ENCODE measurements at places on chromosomes 2 and 18.
A peak's percentile ranks its signal among the peaks of the same experiment; 100 is the strongest.

- no peak for DNase-seq
Observed at GRCh38 chr18:13451661-13452387, 233.3 kb downstream of the LDLRAD4 start.

- DNase-seq = peak; percentile 44
Observed at GRCh38 chr2:239322416-239323086, 78.3 kb downstream of the HDAC4 start.

GRCh38 chr2:222582928-222583327 lies 73.0 kb downstream of the FARSB start:
- no peak for DNase-seq

DNA sequence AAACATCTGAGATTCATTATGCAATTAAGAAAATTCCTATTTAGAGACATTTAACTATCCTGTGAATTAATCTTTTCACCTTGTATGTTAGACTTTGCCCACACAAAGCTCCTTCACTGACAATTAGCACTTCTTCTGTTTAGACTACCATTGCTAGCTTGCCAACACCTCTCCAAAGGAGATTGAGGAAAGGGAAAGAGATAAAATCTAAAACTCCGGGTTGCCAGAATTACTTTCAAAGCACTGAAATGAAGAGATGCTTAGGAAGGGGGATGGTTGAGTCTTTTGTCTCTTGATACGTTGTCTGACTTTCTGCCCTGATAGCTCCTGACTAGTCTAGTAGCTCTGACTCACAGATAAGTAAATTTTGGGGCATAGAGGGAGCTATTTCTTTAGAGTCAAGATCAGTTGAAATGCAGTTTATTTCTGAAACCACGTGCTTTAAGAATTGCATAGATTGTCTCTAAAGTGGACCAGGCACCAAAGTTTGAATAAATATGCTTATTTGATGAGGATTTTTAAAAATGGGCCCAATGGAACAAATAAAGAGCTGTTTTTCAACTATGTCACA lies 74.1 kb upstream of the DSEL start:
- DNase-seq = no peak

DNA sequence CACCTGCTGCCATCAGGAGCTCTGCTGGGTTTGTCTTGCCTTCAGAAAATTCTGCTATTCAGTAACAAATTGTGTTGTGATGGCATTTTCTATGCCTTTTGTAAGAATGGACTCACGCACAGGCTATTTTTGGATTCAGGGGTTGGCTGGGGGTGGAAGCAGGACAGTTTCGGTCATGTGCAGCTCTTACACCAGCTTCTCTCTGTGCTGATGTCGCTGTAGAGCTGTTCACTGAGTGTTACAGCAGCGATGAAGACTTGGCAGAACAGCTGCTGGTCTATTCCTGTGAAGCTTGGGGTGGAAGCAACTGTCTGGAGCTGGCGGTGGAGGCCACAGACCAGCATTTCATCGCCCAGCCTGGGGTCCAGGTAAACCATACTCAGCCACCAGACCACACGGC lies 49.2 kb downstream of the TRPM8 start:
- no peak for DNase-seq

DNA sequence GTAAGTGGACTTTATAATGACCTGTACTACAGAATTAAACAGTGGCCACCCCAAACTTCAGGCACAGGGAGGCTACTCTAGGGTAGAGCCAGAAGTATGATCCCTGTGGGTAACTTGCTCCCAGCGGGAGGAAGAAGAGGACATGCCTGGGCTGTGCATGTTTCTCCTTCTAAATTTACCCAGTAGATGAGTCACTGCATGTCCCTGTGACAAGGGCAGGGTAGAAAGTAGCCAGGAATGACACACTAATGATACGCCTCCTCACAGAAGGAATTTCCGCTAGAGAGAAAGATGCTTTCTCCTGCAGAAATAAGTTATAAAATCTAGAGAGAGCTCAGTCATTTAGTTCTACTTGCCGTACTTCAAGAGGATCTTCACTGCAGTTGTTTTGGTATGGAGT lies 7.5 kb downstream of the ACYP2 start:
- no peak for DNase-seq

DNA sequence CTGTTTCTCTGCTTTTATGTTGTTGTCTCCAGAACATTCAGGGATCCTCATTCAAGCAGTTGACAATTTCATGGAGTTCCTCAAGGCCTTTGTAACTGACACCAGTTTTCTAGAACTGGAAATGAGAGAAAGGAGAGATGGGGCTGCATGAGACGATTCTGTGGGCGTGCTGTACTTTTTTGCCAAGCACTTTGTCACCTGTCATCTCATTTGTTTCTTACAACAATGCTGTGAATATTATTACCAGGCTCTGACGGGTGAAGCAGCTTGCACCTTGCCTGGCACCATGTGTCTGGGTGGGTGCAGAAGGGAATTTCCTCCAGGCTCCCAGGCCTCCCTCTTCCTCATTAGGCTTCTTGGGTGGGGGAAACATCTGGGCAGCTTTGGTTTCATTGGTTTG lies 22.2 kb upstream of the ATOH8 start:
- no peak for DNase-seq

GRCh38 chr2:98487806-98488189 lies 43.1 kb downstream of the INPP4A start:
- peak; percentile 49 for DNase-seq

- DNase-seq = no peak
Observed at GRCh38 chr18:57909620-57910019, 106.5 kb upstream of the ATP8B1 start.

- no peak for DNase-seq
Observed at GRCh38 chr2:58896638-58897037, 655.5 kb upstream of the FANCL start.

DNA sequence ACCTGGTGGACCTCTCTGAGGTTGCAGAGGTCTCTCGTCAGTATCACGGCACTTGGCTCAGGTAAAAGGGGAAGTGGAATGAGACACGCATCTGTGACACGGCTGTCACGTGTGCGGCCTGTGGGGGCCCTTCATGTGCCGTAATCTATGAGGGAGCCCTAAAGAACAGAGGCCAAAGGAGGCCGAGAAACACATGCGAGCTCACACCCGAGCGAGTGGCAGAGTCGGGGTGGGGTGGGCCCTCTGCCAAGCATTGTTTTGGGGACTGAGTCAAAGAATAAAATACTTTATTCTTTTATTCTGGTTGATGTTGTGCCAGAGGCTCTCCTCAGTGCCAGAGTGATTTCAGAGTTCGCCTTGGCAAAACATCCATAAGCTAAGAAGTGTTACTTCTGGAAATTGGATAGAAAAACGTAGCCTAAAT lies 43.3 kb downstream of the PLB1 start:
- DNase-seq = no peak

- DNase-seq = no peak
Observed at GRCh38 chr2:68083346-68083745, 20.5 kb upstream of the C1D start.

GRCh38 chr2:205712508-205712907 lies 30.2 kb downstream of the NRP2 start:
- no peak for DNase-seq

GRCh38 chr18:51076503-51076902 lies 46.5 kb downstream of the SMAD4 start:
- no peak for DNase-seq

GRCh38 chr2:182359990-182360662 lies 66.7 kb downstream of the PDE1A start:
- DNase-seq = no peak

GRCh38 chr2:72932045-72932740 lies 14.9 kb downstream of the EMX1 start:
- DNase-seq = no peak

DNA sequence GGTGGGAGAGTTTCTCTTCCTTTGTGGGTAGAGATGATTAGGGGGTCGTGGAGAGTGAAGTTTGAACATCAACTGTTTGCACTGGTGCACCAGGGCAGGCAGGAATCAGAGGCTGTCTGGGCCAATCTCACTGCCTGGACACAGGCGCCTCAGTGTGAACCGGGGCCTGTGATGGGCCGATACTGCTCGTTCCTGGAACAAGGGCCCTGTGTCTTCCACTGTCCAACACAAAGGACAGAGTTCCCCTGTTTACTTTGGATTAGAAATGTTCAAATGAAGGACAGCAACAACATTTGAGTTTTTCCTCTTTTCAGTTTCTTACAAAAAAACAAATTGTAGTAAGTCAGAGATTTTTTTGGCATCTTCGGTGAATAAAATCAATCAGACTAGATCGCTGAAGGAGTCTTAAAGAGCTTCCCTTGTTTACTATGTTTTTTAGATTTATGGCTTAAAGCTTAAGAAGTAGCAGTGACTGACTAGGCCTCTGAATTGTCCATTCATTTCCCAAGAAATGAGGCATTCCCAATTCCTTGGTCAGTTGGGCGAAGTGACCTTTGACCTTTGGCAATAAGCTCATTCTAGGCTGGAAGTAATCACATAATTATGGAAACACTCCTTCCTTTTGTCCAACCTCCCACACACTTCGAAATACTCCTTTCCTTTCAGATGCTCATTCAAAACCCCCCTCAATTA lies 11.6 kb upstream of the TGFA start:
- DNase-seq = no peak
